SK-N-MC (cell line): ENCODE measurements at places on chromosomes 16 and 17.

- DNase-seq, result no peak
These were observed 2.7 kb downstream of the MSL1 start for GRCh38 chr17:40124279-40125141.

GRCh38 chr17:2262135-2262587 lies 41.4 kb downstream of the SMG6 start:
- no peak for DNase-seq

DNA sequence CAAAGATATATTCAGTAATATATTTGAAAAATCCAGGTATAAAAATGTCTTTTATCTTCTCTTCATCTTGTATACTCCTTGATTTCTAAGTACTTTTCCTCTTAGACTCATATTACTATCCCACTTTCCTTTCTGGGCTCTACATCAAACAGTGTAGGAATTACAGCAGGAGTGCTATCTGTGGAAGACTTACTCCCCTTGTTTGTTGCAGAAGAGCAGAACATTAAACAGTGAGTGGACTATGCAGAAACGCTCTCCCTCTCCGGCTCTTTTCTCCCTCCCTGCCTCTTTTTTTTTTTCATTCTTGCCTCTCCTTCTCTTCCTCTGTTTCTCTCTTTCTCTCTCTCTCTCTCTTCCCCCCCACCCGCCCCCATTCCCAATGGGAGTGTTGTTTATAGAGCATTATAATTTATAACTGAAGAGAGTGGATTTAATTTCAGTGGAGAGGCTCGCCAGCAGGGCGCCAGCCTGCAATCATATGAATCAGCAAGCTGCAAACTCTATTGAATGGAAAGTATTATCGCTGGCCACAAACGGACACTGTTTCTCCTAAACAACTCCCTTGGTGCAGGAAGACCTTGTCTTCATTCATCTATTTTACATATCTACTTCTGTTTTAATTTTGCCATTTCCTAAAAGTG lies 242.3 kb upstream of the TBX2 start:
- no peak for DNase-seq

DNA sequence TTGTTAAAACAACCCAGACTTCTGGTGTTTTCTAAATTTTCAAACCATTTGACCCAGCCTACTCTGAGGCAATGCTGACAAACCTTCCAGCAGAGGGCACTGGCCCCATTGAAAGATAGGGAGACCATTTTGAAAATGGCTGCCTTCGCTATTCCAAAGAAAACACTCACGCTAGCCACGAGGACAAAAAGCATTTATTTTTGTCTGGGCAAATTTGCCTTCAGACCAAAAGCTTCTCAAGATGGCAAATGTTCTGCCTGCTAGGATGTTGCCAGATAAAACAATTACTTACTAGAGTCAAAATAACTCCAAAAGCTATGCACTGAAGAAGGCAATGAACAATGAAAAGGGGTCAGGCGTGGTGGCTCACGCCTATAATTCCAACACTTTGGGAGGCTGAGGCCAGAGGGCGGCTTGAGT lies 296.7 kb upstream of the IRX5 start:
- no peak for DNase-seq

DNA sequence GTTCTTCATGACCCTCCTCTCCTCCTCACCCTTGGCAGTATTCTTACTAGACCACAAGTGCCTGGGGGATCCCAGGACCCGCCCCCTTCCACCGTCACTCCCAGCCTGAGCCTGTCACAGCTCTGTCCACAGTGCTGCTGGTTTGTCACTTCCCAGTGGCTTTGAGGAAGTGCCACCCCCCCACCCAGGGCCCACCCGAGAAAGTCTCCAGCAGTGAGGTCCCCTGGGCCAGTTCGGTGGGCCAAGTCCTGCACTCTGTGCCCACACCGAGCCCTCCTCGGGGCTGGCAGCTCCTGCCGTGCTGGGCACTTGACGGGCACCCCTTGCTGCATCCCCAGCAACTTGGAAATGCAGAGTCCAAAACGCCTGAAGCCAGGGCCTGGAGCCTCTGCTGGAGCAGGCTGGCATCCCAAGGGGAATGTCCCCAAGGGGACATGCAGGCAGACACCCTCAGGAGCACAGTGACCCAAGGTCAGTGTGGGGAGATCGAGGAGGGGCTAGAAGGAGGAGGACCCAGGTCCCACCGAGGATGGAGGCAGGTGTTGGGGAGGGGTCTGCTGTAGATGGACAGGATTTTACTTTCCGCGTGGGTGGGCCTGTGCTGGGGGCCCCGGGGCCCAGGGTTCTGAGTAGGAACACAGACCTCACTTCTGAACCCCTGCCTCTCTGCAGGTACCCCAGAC lies 15.5 kb downstream of the MMP15 start:
- DNase-seq, result no peak

GRCh38 chr16:55709801-55710200 lies 54.0 kb downstream of the SLC6A2 start:
- no peak for DNase-seq

DNA sequence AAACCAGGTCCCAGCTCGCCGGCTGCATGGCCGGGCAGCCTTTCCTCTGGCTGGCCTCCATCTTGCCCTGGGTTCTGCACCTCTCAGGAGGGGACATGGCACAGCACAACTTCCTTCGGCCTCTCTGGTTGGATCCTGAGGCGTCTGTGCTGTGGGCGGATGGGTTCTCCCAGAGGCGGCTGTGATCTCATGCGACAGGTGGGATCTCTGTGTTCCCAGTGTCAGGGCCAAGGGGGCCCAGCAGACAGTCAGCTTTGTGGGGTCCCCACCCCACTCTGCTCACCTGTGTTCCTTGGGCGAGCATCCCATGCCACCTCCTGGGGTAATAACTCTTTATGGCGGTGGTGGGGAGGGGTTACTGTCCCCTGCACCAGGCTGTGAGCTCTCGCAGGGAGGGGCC lies 35.8 kb downstream of the FA2H start:
- no peak for DNase-seq

DNA sequence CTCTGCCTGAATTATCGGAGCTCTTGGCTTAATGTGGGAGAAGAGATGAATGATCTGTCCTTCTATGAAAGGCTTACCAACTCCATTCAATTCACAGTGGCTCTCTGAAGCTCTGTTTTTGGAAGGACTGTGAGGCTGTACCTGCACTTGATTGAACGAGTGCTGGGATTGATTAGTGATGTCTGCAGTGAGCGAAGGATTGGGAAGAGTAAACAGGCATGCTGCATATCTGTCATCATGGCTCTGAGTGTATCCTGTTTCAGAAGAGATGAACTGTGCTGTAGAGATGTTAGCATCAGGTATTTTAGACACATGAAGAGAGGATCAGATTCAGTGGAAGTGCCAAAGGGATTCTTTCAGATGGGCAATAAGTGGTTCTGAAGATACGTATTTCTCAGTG lies 564.0 kb downstream of the MAF start:
- DNase-seq, result no peak

DNA sequence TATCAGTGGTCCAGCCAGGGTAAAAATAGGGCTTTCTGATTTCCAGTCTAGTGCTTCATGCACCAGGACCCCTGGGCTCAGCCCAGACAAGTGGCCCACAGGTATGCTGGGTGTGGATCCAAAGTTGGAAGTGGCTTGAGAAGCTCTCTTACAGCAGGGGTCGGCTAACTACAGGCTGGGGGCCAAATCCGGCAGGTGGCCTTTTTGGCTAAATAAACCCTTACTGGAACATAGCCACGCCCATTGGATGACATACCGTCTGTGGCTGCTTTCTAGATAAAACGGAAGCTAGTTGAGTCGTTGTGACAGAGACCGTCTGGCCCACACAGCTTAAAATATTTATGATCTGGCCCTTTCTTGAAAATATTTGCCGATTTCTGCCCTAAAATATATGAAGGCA lies 119.0 kb upstream of the CDC42EP4 start:
- no peak for DNase-seq
